ENCODE measurements at places on chromosomes 4 and X. TPM values are rescaled to one million over a fixed set of nuclear protein-coding genes. Genes with fewer than 3 reads are reported as not detected.

DNA sequence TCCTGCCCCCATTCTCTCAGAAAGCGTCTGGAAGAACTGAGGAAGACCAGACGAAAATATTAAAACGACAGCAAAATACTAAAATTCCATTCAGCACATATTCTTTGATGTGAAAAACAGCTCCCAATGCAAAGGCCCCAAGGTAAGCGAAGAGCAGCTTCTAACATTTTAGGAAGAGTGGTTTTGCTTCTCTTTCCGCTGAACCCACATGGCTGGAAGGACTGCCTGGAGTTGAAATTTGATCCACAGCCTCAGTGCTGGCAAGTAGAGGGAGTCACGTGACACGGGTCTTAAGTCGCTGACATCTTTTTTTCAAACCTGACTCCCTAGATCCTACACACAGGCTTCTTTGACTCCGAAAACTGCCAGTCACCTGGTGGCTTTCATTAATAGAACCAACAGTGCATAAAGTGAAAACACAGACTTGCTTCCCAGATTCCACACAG, at the start of gene FAM13A:
FAM13A (minus strand) TSS at position 233 of the 446 bp plus-strand sequence; CDS start at position 12, 221 bp downstream.
- peak within 1 kb of the TSS; percentile 63 for H3K4me3 ChIP-seq
- no peaks in the 10 kb centered on the region for H3K36me3 ChIP-seq
- DNase-seq = peak; percentile 94
- no peaks in the 10 kb centered on the region for H3K27me3 ChIP-seq

GRCh38 chr4:67151376-67152343, 393.6 kb downstream of the CENPC start:
- DNase-seq = no peak
- H3K4me1 ChIP-seq = no peaks in the 10 kb centered on the region
- H3K27me3 ChIP-seq = no peaks in the 10 kb centered on the region
- H3K27ac ChIP-seq = no peak overlapping the region
- no peaks in the 10 kb centered on the region for H3K36me3 ChIP-seq
- H3K4me3 ChIP-seq = no peak overlapping the region

- no peak overlapping the region for H3K27ac ChIP-seq
- no peak overlapping the region for H3K4me3 ChIP-seq
- H3K4me1 ChIP-seq = no peaks in the 10 kb centered on the region
- no peak for DNase-seq
- H3K36me3 ChIP-seq = no peaks in the 10 kb centered on the region
Observed at GRCh38 chr4:176125063-176125462, 59.4 kb downstream of the WDR17 start.

DNA sequence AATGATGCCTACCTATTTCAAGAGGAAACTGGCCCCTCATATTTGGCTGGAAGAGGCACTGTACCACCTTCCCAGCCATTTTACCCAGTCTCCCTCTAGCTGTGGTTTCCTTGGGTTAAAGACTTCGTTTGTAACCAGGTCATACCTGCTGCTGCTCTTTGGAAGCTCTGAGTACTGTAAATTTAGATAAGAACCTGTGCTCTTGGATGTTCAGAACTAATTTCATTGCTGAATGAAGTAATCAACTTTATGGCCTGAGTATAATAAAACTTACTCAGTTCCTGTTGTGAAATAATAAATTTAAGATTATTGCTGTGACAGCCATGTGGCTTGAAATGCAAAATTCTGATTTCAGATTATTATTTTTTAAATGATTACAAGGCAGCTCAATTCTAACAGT, 12.2 kb downstream of the MTTP start:
- H3K4me3 ChIP-seq = no peak overlapping the region
- no peak for DNase-seq
- H3K4me1 ChIP-seq = no peaks in the 10 kb centered on the region
- no peaks in the 10 kb centered on the region for H3K36me3 ChIP-seq
- no peaks in the 10 kb centered on the region for H3K27me3 ChIP-seq
- no peak overlapping the region for H3K27ac ChIP-seq

DNA sequence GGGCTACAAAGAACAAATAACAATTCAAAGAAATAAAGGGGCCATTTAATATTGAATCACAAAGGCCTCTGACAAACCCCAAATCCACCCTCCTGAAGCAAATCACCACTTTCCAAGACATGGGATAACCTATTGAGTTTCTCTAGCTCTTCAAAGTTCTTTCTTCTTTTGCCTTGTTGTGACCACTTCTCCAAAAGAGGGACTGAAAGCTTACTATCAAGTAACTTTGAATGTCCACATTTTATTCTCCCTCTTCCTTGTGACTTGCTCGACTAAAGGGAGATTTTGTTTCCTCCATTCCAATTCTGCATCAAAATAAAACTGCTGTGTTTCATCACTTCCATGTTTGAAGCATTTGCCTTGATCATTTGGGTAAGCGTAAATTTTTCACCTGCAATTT, 166.6 kb upstream of the SLC7A11 start:
- no peak overlapping the region for H3K4me3 ChIP-seq
- no peaks in the 10 kb centered on the region for H3K36me3 ChIP-seq

- no peak overlapping the region for H3K4me3 ChIP-seq
- no peaks in the 10 kb centered on the region for H3K27me3 ChIP-seq
- H3K36me3 ChIP-seq = no peaks in the 10 kb centered on the region
- H3K4me1 ChIP-seq = no peaks in the 10 kb centered on the region
- DNase-seq = no peak
- H3K27ac ChIP-seq = no peak overlapping the region
Observed at GRCh38 chr4:146023334-146023967, 84.8 kb upstream of the ZNF827 start.

Gene DDX53
- not detected for total RNA-seq

Gene LUZP4
- not detected for total RNA-seq
